ENCODE measurements at places on chromosomes 5 and 9. TPM values are rescaled to one million over a fixed set of nuclear protein-coding genes. Genes with fewer than 3 reads are reported as not detected.

DNA sequence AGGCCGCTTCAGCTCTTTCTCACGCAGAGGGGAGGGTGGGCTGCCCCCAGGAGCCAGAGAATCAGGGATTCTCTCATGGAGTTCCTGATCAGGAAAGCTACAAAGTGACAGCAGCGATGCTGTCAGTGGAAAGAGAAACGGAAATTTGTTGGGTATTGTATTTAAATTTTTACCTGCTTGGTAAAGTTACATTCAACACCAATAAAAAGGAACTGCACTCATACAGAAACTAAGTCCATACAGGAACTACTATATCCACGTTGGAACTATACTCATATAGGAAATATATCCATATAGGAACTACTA lies 325.5 kb upstream of the IRX4 start:
- DNase-seq: no peak

DNA sequence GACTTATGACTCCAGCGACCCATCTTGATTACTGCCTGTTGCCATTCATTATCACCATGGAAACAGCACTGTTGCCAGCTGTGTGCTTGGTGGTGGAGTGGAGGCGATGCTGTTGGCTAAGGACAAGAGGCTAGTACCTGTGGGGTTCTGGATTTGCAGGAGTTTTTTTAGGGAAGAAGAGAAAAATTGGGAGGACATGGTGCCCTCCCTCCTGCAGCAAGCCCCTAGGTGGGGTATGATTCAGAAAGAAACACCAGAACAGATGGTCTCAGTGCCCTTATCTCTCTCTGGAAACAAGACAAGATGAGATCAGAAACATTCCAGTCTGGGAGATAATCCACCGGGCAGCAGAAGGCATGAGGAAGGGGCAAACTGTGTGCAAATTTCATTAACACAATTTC lies 87.8 kb upstream of the TLR4 start:
- DNase-seq: no peak

GRCh38 chr9:133563291-133563796 lies 28.8 kb downstream of the ADAMTSL2 start:
- DNase-seq: no peak

DNA sequence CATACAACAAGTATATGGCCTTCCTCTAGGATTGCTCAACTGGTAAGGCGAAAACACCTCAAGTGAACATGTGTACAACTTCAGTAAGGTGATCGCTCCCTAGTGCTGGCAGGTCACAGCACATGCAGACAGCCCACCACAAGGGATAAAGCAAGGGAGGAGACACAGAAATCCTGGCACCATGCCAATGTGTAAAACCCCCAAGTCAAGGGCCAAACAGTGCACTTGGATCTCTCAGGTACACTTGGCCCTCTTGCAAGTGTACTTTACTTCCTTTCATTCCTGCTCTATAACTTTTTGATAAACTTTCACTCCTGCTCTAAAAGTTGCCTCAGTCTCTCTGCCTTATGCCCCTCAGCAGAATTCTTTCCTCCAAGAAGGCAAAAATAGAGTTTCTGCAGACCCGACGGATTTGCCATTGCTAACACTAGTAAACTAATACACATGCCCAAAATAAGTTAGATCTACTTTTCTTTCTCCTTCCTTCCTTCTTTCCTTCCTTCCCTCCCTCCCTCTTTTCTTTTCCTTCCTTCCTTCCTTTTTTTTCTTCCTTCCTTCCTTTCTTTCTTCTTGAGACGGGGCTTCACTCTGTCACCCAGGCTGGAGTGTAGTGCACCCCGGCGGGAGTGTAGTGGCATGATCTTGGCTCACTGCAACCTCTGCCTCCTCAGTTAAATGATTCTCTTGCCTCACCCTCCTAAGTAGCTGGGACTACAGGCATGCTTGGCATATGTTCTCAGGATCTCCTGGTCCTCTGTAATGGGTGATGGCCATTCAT lies 6.8 kb upstream of the LNPEP start:
- no peak for DNase-seq

DNA sequence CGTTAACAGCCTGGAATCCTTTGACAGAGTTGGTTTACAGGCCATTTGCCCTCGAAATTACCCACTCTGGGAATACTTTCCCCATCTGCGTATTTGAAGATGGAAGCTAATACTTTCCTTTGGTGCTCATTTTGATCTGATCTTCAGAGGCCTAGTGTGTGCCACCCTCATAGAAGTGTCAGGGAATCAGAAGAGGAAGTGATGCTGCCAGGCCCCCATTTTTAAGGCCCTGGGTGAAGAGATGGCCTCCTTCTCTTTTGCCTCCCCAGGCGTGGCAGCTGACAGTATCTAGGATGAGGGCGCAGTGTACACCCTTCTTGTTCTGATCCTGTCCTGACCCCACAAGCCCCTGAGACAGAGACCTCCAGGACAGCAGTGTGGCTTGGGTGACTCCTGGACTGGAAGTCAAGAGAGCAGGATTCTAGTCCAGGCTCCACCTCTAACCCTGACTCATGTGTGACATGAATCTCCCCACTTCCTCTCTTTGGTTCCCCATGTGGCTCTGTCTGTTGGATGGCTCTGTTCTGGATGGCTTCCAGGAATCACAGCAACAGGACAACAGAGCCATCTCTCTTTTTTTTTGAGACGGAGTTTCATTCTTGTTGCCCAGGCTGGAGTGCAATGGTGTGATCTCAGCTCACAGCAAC lies 27.8 kb downstream of the CSF1R start:
- no peak for DNase-seq

- no peak for DNase-seq
Measured at GRCh38 chr5:40073927-40074326, 605.8 kb upstream of the PTGER4 start.

- no peak for DNase-seq
Measured at GRCh38 chr5:100575815-100576214, 40.6 kb downstream of the FAM174A start.

DNA sequence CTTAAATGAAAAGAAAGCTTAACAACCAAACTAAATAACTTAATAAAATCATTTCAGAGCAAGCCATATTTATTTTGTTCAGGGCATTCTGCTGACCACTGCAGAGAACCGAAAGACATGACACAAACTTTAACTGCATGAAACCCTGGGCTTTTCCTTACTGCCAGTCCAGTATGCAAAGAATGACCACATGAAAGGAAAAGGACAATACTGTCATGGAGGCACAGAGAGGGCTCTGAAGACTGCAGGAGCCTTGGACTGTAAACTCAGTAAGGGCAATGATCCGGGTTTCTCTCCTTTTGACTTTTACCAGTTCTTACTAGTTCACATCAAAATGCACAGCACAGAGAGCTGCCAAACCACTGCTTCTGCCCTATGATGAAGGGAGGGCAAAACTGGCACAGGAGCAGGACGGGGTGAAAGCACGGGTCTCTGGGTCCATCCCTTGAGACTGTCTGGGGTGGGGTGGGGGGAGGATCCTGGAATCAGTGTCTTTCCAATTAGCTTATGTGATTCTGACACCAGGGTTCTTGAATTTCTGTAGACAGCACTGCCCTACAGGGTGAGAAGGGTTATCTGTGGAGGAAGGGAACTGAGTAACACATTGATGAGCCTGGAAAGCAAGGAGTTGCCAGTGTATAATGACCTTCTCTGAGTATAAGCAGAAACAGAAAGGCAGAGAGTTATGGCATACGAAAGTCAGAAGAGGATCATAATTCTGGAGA lies 44.7 kb downstream of the RNF130 start:
- DNase-seq: no peak

IRX1 gene
- not detected for total RNA-seq

KCNT1 gene
- total RNA-seq: not detected

MEIKIN gene
- total RNA-seq: not detected
